ENCODE measurements at places on chromosomes 12 and 14.

GRCh38 chr12:108379823-108380222 is 40.7 kb upstream of the CMKLR1 start:
- no peak for DNase-seq

- peak; percentile 30 for DNase-seq
Observed at GRCh38 chr12:27493260-27493940, 30.6 kb upstream of the PPFIBP1 start.

DNA sequence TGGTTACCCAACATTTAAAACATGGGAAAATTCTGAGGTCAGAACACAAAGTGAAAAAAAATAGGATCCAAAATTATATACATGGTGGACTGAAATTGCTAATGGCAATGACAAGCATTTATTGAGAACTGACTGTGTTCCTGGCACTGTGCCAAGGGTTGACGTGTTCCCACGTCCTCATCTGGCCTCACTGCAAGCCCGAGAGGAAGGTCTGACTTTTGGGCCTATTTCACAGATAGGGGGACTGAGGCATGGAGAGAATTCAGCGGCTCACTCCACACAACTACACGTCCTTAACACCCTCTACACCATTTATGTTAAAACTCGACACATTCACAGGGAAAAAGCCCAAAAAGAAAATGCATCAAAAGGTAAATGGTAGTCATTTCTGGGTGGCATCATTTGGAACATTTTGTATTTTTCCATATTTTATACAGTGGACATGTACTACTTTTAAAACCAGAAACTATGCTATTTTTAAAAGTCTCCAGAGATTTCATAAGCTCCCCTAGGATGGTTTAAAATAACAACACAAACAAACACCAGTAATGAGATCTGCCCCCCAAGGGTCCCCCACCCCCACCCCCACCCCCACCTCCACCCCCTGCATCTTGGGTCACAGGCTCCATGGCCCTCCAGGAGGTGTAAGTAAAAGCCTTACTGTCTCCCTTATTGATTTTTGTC is 27.7 kb downstream of the CLMN start:
- DNase-seq: peak; percentile 23

DNA sequence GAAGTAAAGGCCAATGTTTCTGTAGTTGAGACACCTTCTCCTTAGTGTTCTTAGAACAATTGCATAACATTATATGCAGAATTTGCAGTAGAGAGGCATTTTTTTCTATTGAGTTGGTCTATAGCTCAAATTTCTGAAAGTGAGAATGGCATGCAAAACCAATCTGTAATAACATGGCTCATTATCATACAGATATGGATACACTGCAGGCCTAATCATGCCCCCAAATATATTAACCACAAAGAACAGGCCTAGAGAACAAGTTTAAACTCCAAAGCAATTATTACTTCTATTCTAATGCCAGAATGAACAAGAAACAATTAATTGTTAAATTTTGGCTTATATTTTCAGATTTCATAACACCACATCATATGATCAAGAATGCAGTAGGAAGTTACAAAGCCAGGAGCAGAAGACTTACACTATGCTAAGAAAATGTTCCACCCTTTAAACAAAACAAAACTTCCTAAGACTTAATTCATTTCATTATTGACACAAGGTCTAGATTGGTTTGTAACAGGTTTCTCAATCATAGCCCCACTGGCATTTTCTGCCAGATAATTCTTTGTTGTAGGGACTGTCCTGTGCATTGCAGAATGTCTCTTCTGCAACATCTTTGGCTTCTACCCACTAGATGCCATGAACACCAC is 26.9 kb downstream of the TMTC1 start:
- DNase-seq: no peak

GRCh38 chr14:54529811-54530210 is 20.1 kb downstream of the CGRRF1 start:
- no peak for DNase-seq

- DNase-seq: peak; percentile 24
Observed at GRCh38 chr12:42217656-42218055, 20.4 kb downstream of the YAF2 start.

DNA sequence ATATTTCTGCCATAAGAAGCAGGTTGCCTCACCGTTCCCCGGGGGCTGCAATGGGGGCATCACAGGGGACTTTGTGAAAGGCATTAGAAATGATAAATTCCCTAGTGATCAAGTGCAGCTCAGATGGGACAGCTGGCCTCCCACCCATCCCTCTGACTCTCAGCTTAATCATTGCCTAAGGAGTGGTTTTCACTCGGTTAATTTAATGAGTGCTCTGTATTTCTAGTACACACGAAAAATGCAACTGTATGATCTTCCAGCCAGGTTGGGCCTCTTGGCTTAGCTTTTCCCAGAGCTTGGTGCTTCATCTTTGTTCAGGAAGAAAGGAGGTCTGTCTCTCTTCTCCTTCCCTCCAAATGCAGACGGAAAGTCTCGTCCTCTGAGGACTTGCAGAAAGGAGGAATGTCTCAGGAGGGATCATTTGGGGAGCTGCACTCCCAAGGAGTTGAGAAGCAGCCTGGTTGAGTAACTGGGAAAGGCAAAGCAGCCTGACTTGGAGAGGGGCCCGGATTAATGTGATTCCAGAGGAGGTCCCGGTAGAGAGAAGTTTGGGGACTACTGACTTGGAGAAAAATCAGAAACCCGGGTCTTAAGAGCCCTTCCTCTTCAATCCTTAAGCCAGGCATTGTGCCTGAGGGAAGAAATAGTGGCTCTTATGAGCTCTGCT is 7.2 kb downstream of the CD9 start:
- no peak for DNase-seq

- DNase-seq: peak; percentile 51
Observed at GRCh38 chr12:124390442-124391097, 95.7 kb downstream of the RFLNA start.

GRCh38 chr14:38063711-38064320 is 143.9 kb upstream of the SSTR1 start:
- no peak for DNase-seq

GRCh38 chr12:70732287-70732686 is 95.1 kb upstream of the PTPRB start:
- DNase-seq: no peak

GRCh38 chr14:71354801-71355200 is 447.5 kb downstream of the PCNX1 start:
- DNase-seq: no peak

DNA sequence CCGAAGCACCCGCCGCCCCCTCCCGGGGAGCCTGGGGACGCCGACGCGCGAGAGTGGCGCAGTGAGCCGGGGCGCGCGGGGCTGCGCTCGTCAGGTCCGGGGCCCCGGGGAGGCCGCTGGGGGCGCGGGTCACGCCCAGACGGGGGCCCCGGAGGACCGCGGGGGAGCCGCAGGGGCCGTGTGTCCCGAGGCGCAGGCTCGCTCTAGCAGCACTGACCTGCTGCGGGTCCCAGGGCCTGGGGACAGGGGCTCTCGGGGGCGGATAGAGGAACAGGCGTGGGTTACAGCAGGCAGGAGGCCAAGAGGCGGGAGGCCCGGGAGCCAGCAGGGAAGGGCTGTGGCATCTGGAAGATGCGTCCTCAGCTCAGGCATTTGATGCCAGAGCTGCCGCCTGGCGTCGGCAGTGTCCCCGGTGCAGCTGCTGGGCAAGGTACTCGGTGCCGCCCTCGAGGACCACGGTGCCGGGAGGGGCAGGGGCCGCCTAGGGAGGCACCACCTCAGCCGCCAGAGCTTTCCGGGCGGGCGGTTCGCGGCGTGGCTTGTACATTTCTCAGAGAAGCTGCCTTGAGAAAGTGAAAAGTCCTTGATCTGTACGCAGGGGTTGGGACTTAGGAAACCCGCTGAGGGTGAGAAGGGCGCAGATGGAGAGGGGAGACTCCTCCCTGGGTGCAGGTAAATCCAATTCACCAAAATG is 1.2 kb downstream of the WNT5B start:
- DNase-seq: no peak

DNA sequence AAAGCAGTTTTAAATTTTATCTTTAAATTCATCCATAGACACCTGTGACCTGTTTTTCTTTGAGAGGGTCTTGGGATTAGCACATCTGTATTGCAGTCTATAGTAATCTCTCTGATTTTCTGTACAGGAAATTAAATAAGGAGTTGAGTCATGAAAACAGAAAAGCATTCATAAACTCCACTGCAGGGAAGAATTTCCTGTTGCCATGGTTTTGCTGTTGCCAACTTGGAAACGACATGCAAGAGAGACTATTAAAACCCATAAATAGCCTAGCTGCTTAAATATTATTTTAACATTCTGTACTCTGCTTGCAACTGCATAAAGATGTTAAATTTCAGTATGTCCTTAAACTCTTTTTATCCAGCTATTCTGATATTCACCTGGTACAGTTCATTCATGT is 281.0 kb upstream of the RGS6 start:
- no peak for DNase-seq

GRCh38 chr12:117710121-117710520 is 258.7 kb downstream of the KSR2 start:
- DNase-seq: no peak

DNA sequence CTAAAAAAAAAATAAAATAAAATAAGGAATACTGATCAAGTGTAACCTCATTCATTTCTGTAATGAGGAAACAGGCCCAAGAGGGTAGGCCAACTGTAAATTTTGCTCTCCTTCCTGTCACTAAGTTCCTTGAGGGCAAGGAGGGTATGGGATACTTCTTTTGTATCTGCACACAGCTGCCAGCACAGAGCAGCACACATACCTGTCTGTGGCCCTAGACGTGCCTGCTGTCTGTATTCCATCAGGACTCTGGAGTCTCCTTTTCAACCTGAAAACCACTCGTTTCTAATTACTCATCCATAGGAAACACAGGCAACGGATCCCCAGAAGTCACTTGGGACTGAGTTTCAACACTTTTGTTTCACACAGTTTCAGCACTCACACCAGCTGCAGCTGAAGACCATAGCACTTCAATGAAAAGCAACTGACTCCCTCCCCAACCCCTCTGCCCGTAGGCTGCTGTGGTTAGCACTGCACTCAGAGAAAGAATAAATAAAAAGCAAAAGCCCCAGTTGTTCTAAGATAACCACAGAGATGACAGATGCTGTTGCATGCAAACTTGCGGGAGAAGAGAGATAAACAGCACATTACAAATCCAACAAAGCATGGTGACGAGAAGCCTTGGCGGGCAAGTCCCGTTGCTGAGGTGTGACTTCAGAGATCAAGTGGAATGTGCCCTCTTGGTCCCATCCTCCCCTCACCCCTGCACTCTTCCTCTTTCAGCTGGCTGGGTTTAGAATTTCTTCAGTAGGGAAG is 24.9 kb downstream of the CRACR2A start:
- no peak for DNase-seq

GRCh38 chr14:79699206-79699605 is 512.1 kb downstream of the DIO2 start:
- DNase-seq: no peak

GRCh38 chr12:11540615-11541310 is 108.7 kb upstream of the ETV6 start:
- no peak for DNase-seq

- no peak for DNase-seq
Observed at GRCh38 chr12:120381752-120382419, 12.9 kb upstream of the MSI1 start.

GRCh38 chr14:44963044-44963528 is 1.1 kb downstream of the TOGARAM1 start:
- no peak for DNase-seq

GRCh38 chr14:39430762-39431415 is 1.3 kb downstream of the FBXO33 start:
- peak; percentile 7 for DNase-seq

GRCh38 chr12:1732914-1733313 is 42.0 kb downstream of the ADIPOR2 start:
- no peak for DNase-seq

- DNase-seq: no peak
Observed at GRCh38 chr12:16685107-16685506, 79.1 kb upstream of the LMO3 start.

GRCh38 chr12:29883525-29883924 is 99.8 kb upstream of the TMTC1 start:
- DNase-seq: no peak

DNA sequence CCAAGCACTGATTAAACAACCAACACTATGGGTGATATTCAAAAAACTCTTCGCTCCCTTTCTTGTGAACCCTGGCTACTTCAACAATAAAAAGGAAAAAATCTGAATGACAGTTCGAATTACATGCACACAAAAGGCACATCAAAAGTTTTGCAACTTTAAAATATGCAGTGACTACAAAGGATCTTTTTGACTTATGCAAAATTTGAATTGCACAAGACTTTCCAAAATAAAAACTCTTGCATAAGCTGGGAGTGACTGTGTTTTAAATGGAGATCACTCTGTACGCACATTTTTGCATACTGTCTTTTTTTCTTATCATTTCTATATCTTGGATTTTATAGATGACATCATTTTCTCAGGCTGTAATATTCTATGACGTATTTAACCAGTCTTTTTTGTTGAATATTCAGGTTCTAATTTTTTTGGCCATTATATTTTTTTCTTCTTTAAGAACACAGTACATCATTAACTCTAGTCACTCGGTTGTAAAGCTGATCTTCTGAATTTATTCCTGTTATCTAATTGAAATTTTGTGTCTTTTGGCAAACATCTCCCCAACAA is 667.6 kb upstream of the TBX3 start:
- no peak for DNase-seq

DNA sequence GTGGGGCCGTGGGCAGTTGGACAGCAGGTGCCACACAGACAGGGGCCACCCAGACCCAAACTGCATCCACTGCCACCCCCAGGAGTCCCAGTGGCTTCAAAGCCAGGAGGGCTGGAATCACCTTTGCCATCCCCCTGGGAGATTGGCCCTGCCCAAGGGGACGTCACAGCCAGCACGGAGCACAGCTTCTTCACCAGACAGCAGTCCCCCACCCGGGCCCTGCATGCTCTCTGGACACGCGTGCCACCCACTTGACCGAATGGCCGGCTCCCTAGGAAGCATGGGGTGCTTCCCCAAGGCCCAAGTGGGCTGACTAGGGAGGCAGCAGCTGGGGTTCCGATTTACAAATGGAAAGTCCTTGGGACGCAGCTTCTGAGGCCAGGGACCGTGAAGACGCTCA is 17.3 kb downstream of the DHX37 start:
- no peak for DNase-seq

DNA sequence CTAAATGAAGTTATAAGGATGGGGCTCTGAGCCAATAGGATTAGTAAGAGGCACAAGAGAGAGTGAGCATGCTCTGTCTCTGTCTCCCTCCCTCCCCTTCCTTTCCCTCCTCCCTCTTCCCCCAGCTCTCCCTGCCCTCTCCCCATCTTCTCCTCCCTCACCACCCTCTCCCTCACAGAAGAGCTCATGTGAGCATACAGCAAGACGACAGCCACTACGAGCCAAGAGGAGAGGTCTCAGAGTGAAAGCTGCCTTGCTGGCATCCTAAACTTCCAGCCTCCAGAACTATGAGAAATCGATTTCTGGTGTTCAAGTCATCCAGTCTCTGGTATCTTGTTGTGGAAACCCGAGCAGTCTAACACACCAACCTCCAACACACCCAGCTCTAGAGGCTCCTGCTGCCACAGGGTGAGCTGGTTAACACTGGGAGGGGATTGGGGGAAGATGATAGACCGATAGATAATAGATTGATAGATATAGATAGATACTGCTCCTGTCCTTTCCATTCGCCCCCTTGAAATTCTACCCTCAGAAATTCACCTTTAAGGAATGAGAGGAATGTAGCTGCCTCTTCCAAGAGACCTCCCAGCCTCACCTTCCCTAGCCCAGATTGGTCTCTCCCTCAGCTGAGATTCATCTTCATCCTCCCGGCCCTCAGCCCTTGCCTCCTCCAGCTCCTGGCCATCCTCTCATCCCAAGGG is 25.8 kb upstream of the ACTN1 start:
- DNase-seq: no peak

All from HS-27A (cell line).